ENCODE measurements at places on chromosomes 6 and 20.

DNA sequence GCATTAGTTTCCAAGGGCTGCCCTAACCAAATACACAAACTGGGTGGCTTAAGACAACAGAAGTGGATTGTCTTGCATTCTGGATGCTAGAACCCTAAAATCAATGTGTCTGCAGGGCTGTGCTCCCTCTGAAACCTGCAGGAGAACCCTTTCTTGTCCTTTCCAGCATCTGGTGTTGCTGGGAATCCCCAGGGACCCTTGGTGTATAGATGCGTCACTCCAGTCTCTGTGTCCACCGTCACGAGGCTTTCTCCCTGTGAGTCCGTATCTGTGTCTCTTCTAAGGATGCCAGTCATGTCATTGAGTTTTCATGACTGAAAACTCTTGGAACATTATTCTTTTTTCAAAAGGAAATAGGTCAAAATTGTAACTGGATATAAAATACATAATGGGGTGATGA lies 142.9 kb downstream of the RNASET2 start:
- no peak for DNase-seq

GRCh38 chr20:50418890-50419642 lies 91.1 kb upstream of the PTPN1 start:
- DNase-seq = no peak

- no peak for DNase-seq
These were observed 881 bp downstream of the SFT2D1 start for GRCh38 chr6:166341464-166341863.

DNA sequence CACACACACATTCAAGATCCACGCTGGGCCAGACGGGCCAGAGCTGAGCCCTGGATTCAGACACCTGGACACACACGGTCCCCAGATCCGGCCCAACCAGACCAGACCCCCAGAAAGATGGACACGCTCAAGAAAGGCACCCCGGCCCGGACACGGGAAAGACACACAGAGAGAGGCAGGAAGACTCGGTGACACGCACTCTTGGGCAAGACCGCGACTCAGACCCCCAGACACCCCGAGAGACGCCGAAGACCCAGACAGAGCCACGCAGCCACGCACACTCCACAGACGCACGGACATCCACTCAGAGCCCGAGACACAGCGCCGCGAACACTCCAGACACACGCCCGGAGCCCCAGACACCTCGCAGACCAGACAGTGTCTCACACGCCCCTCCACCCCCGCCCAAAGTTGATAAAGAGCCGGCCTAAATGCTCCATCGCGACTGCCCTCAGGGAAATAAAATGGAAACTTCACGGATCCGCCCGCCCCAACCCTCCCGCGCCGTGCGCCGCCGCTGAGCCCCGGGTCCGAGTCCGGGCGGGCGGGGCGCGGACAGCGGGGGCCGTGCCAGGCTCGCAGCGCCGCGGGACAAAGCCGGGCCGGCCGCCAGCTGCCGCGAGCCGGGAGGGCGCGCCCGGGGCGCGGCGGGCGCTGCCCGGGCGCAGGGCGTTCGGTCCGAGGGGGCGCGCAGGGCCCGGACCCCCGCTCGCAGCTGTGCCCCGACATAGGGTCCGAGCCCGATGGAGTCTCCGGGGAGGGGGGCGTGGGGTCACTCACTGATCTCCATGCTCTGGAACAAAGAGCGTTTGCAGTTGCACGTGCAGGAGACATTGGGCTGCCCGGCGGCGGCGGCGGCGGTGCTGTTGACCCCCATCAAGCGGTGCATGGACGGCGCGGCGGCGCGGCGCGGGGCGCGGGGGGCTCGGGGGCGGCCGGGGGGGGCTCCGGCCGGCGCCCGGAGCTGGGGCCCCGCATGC lies 831 bp downstream of the PMEPA1 start:
- DNase-seq = no peak

DNA sequence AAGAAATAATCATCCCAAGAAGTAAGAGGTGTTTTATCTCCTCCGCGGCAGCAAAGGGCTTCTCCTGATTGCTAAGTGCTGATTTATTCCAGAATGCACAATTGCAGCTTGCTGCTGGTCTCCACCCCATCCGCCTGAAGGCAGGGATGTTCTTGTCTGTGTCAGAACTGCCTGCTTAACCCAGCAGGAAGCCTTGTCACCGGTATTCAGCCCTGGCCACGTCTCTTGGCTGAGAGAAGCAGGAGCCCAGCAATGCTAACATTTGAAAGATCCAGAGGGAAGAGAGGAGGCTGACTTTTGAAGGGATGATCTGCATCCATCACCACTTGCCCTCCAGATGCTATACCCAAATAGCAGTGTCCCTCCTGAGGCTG lies 4.2 kb downstream of the SCML4 start:
- DNase-seq = no peak

DNA sequence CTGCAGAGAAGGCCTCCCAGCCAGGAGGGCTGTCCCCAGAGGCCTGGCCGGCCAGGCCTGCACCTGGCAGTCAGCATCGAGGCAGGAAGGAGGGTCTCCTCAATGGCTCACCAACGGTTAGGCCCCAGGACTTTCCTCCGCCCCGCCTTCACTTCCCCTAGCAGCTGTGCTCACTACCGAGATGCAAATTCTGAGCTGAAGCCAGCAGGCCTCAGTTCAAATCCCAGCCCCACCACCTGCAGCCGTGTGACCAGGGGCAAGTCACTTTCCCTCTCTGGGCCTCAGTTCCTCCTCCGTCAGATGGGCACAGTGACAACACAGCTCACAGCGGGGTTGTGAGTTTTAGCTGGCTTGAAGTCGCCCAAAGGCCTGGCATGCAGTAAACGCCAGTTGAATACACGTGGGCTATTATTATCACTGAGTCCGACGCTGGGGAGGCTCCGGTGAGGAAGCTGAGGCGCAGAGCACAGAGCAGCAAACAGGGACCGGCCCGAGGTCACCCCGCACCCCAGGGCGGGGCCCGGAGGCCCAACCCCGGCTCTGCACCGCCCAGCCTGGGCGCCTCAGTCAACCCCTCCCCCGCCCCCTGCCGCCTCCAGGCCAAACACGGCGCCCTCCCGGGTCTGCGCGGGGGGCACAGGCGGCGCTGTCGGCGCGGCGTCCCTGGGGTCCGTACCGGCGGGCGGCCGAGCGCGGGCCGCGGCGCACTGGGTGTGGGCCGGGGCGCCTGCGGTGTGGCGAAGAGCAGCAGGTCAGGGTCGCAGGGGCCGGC lies 671 bp downstream of the E2F1 start:
- DNase-seq = no peak

DNA sequence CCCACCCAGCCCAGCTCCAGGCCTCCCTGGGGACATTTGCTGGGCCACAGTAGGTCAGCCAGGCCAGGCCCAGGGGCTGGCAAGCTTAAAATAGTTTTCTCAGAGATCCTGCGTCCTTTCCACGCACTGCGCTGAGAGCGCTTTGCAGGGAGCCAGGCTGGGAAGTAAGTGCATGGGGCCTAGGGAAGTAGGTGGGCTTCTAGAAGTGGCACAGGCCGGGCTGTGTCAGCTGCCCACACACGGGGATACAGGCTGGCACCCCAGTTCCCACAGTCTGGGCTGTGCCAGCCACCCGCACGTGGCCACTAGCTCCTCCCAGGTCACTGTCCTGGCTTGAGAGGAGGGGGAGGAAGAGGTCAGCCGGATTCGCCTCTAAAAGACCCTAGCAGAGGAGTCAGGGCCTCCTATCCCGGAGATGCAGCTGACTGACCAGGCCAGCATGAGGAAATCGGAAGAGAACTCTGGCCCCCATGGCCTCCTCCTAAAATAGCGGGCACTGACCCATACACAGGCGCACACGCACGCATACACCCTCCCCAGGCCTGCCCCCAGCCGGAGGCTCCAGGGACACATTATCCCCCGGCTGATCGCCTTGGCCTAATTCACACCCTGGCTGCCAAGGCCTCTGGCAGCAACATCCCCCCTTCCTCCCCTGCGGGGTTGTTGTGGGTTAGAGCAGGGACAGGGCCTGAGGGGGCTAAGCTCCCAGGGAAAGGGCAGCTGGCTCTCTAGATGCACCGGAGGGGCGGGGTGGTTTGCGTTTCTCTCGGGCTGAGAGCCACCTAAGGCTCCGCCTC lies 5.4 kb downstream of the SLCO4A1 start:
- no peak for DNase-seq

DNA sequence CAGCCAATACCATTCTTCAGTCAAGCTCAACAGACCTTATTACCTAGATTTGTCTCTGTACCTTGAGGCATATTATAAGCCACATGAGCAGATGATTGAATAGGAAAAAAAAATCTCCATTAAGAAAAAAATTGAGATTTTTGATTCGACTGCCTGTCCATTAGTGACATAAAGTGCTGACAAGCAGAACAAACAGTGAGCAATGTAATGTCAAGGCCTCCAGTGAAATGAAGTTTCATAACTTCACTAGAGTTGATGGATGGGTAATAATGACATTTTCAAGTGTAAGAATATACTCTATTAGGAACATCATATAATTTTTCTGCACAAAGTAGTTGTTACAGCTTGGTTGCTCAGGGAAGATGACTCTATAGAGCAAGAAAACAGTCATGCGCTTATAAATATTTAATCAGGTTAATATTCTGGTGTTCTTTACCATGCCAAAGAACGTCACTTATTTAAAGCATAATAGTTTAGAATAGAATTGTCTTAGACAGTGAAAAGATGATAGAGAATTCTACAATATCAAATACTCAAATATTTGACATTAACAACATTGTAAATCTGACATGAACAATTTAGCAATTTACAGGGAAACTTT lies 783.7 kb downstream of the EPHA7 start:
- no peak for DNase-seq

GRCh38 chr6:128057541-128057940 lies 156.7 kb upstream of the THEMIS start:
- no peak for DNase-seq

- no peak for DNase-seq
These were observed 59.1 kb upstream of the PTPN1 start for GRCh38 chr20:50450881-50451752.

DNA sequence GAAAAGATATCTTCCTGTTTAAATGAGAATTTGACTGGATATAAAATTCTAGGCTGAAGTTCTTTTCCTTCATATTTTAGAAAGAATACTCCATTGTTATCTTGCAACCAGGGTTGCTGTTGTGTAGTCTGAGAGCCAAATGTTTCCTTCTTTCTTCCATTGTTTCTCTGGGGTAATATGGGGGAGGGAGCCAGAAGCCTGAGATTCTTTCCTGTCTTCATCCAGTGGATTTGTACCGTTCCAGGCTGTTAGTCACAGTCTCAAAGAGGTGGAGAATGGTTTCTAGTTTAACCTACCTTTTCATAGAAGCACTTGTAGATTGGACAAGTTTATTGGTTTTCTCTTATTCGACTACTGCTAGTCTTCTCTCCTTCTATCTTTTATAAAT lies 6.1 kb upstream of the ULBP3 start:
- DNase-seq = no peak

- DNase-seq = no peak
These were observed 399.9 kb upstream of the HSF2 start for GRCh38 chr6:121999456-122000065.

DNA sequence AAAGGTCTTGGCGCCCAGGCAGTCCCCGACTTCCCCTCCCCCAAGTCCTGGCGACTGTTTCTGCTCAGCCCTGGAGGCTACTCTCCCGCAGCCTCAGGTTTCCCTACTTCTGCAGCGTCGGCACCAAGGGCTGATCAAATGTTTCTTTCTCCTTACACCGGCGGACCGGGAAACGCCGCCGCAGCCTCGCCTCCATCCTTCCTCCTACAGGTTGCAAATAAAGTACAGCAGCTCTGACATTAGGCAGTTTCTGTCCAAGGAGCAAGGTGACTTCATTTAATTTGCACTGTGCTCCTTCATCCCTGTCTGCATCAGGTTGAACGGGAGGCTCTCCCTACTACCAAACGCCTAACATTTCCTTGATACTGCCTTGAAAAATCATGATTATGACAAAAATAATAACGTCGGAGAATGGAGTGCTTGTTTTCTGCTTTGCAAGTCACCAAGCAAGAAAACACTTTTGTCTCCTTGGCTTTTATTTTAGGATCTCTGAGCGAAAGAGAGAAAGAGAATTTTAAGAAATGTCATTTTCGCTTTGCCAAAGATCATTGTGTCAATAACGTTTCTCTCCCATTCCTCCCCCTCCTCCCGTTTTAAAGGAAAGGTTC lies 1.0 kb downstream of the CLIC5 start:
- no peak for DNase-seq

DNA sequence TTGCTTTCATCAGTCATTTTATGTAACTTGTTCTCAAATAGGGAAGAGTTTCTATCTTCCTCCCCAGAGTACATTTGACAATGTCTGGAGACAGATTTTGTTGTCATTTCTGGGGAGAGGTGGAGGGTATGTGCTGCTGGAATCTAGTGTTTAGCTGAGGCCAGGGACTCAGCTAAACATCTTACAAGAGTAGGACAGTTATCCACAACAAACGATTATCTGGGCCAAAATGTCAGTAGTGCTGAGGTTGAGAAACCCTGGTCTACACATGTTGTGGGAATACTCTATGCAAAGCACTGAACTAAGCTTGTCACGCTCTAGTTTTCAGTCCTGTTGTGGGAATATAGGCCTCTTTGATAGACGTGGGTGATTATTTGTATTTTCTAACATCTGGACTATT lies 171.4 kb downstream of the CD109 start:
- no peak for DNase-seq

DNA sequence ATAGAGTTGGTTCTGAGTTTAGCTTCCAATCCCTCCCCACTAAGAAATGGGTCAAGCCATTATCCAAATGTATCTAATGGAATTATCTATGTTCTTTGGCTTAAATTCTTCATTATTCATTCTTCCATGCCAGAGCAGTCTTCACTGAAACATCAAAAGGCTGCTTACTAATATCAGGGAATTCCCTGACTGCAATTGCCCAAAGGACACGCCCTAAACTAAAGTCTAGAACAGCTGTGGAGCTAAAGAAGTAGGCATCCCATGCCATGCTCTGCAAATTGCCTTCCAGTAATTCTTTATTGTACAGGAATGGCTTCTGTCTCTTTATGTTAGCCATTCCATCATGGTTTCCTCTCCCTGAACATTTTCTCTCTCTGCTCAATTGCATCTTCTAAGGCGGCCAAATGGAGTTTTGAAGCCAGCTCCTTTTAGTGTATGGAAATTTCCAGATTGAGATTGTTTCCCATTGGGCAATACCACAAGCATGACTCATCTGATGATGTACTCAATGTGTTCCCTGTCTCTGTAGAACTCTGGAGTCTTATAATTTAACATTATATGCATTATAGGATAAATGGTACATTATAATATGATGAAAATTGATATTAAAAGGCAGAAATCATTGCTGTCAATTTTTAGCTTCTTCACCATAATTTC lies 28.8 kb upstream of the TSHZ2 start:
- DNase-seq = no peak

GRCh38 chr6:33623895-33624381 lies 2.8 kb downstream of the ITPR3 start:
- peak; percentile 7 for DNase-seq

DNA sequence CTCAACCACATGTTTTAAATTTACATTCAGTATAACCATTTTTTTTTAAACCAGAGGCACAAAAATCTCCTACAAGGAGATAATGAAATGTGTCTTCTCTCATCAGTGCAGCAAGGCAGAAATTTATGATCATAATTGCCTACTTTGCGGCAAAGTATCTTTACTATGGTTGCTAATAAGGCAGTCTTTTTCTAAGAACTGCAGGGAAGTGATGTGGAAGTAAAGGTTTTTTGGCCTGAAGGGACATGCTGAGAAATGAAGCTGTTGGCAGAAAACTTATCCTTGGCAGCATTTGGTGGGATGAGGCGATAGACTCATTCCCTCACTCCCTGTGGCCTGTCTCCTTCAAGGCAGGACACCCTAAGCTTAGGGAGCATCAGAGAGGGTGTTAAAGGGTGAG lies 48.7 kb downstream of the SCGN start:
- no peak for DNase-seq

- DNase-seq = no peak
These were observed 637 bp upstream of the HIVEP2 start for GRCh38 chr6:142945446-142946180.

All from NCI-H2029 treated with DMSO at 0.1 percent for 48 hours (cell line).